ENCODE measurements at places on chromosomes 7 and 10.

DNA sequence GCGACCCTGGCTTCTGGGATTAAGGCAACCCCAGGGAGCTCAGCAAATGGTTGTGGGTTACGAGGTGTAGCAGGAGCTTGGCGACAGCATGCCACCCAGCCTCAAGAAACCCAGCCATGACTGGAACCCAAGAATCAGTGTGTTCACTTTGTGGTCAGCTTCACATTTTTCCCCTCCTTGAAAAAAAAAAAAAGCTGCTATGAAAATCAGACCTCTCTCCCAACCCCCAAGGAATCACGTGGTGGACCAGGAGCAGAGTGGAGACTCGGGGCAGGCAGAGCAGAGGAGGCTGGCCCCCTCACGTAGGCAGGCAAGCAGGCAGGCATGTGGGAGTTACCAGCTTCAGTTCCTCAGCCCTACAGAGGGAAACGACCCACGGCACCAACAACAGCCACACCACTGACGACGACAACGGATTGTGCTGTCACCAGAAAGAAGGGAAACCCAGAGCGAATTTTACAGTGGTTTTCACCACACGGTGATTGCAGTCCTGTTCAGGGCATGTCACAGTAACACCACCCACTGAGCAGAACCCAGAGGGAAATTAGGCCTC, 203.4 kb downstream of the SLC25A13 start:
- no peak for DNase-seq

DNA sequence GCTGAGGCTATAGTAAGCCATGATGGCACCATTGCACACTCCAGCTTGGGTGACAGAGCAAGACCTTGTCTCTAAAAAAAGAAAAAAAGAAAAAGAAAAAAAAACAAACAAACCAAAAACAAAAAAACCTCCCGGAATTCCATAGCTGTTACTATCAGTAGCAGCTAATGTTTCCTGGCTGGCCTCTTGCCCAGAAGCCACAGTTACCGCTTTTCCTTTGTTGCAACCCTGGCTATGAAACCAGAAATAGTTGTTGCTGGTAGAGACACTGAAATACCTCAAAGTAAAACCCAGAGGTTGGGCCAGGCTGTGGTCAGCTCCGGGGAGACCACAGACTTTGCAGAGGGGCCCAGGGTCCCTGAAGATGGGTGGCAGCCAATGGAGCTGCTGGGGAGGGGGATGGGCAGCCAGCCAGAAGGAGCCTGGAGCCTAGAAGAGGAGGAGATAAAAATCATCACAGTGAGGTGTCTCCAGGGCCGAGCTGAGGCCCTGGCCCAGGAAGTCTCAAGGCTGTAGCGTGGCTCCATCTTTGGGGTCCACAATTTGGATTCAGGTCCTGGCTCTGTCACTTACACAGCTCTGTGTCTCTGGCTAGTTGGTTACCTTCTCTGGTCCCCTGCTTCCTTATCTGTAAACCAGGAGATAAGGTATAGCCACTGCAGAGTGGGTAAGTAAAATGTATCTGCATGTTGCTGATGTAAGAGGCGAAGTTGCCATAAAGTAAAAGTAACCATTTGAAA, 3.4 kb upstream of the CHST12 start:
- peak; percentile 30 for DNase-seq

DNA sequence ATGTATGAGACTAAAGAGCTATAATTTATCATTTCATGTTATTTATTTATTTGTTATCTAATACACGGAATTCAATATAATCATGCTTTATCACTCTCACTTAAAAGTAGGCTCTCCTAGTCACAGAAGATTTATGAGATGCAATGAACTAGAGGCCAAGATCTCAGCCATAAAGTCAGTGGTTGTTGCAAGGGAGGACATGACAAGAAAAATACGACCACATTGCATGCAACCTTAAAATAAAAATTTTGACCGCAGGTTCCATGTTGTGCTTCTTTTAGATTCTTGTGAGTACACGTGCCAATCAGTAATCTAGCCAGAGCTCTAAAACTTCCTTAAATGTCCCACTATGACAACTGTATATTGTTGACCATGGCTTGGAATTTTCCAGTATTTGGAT, 75.9 kb upstream of the SP8 start:
- DNase-seq: no peak

DNA sequence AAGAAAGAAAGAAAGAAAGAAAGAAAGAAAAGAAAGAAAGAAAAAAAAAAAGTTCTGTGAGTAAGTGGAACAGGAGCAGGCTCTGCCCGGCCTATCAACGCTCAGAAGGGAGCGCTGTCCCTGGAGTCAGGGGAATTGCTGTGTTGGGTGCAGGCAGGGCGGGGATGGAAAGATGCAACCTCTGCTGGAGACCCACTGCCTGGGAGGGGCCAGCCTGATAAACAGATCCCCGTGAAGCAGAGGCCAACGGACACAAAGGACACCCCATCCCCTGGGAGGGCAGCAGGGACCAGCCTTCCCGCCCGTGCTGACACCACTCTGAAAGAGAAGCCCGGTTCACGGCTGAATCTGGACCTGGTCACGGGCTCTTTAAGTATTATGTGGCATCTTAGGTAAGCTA, 54.5 kb downstream of the TCERG1L start:
- DNase-seq: no peak

DNA sequence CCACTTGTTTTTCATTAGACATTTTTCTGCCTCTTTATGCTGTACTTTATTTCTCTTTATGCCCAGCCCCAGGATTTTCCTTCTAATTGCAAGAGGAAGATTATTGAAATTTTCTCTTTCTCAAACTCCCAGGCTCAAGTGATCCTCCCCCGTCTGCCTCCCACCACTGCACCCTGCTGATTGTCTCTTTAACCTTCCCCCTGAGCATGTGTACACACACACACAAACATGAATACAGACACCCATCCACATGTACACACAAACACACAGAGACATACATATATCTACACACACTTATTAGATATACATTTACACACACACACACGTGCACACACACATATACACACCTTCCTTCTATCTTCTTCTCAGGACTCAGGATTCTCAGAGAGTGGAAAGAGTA, 37.3 kb upstream of the MAP3K8 start:
- no peak for DNase-seq

DNA sequence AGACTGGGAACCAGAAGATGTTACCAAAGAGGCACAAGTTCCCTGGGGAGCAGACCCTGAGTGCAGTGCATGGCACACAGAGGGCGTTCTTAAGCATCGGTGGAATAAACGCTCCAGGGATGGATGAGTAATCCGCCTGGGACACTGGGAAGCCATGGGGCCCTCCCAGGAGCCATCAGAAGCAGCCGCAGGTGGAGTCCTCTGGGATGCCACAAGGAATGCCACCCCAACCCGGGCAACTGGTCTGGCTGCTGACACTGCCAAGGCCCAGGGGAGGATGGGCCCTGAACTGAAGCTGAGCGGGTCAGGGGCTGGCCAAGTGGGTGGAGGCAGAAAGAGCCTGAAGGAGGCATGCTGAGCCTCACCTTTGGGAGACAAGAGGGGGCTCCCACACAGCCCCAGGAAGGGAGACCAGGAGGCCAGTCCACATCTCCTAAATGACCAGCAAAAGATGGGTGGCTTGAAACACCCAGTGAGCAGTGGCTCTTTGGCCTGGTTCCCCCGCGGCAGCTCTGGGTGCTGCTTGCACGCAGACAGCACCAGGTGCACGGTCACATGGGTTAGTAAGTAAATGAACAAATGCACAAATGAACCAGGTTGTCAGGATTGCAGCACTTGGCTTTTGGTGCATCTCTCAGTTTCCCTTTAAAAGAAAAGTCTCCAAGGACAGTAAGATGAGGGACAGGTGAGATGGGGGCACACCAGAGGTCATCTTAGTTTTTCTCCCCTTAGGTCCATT, 141.3 kb upstream of the ZMIZ1 start:
- no peak for DNase-seq

- DNase-seq: no peak
These were observed 119.9 kb downstream of the ADCYAP1R1 start for GRCh38 chr7:31171984-31172383.

GRCh38 chr10:103507235-103508191, 14.0 kb downstream of the NEURL1 start:
- no peak for DNase-seq

- no peak for DNase-seq
These were observed 131.5 kb upstream of the ACBD5 start for GRCh38 chr10:27372095-27372494.

DNA sequence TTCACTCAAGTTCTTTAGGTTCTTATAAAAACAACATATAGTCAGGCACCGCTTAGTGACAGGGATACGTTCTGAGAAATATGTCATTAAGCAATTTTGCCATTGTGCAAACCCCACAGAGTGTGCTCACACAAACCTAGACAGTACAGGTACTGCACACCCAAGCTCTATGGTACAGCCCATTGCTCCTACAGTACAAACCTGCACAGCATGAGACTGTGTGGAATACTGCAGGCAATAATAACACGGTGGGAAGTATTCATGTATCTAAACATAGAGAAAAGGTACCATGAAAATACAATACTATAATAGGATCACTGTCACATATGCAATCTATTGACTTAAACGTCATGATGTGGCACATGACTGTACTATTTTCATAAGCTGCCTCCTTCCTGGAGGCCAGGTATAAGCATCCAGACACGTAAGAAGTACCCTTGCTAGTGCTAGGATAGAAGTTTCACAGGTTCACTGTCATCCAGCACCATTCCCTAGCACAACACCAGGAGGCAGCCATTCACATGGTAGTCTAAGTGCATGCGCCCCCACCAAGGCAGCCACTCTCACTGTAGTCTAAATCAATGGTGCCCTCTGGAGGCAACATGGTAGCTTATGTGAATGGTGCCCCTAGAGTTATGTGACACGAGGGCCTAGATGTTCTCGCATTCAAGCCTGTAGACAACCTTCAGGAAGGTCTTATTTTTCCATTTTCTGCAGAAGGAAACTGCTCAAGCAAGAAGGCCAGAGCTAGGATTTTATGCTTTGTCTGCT, 98.5 kb downstream of the ARHGAP22 start:
- DNase-seq: peak; percentile 20

GRCh38 chr7:30752979-30753378, 1.0 kb downstream of the INMT start:
- DNase-seq: no peak

GRCh38 chr10:97016728-97017473, 168.9 kb downstream of the SLIT1 start:
- DNase-seq: peak; percentile 72

DNA sequence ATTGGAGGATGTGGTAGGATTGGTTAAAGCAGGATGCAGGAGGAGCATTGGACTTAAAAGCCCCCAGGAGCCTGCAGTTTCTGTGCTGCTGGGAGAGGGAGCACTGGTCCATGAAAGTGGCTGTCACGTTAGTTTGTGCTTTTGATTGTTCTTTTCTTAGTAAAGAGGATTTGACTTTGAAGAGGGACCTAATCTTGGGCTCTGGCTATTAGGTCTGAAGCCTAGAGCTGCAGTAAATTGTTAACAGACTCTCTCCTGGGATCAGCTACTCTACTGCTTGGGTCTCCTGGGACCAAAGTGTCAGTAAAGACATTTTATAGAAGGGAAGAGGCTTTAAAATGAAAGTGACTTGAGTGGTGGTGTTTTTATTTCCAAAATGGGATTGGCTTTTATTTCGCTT, 3.7 kb downstream of the ZFYVE27 start:
- no peak for DNase-seq

GRCh38 chr10:112232670-112233069, 49.1 kb upstream of the GPAM start:
- DNase-seq: no peak

- no peak for DNase-seq
These were observed 109.1 kb downstream of the POU6F2 start for GRCh38 chr7:39086638-39087360.

DNA sequence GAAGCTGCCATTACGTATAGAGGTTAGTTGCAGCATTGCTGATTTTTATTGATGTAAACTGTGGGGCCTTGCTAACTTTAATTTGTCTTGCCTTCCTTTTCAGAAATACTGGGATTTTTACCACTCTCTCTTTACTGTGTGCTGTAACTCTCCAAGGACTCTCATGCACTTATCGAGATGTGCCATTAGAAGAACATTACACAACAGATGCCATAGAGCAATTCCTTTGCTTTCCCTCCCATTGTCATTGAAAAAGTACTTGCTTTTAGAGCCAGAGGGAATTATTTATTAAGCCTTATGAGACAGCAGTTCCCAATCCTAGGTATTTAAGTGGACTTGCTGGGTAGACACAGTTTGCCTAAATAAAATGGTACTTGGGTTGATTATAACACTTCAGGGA, 51.7 kb downstream of the ASB4 start:
- DNase-seq: no peak

GRCh38 chr10:125296598-125296997, 136.2 kb upstream of the CTBP2 start:
- DNase-seq: no peak

- DNase-seq: no peak
These were observed 108.8 kb downstream of the GLRX3 start for GRCh38 chr10:130244928-130245495.

GRCh38 chr10:87928996-87929395, 65.6 kb downstream of the PTEN start:
- DNase-seq: no peak

DNA sequence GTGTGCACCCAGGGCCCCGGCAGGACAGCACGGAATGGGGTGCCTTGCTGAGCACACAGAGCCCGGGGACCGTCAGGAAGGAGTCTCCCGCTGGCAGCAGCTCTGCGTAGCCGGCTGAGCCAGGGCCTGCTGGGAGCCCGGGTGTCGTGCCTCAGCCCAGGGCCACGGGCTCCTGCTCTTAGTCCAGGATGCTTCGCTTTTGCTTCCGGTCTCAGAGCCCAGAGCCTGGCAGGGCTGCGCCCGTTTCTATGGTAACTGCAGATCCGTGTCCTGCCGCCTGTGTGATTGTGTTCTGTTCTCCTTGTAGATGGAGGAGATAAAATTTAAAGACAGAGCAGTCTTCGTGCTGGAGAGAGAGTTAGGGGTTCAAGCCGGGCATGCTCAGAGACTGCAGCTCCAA, 53.7 kb upstream of the DPYSL4 start:
- DNase-seq: no peak

GRCh38 chr7:55512635-55513191, 59.6 kb downstream of the VOPP1 start:
- DNase-seq: no peak

GRCh38 chr10:98374217-98374985, 40.6 kb downstream of the PYROXD2 start:
- DNase-seq: no peak

DNA sequence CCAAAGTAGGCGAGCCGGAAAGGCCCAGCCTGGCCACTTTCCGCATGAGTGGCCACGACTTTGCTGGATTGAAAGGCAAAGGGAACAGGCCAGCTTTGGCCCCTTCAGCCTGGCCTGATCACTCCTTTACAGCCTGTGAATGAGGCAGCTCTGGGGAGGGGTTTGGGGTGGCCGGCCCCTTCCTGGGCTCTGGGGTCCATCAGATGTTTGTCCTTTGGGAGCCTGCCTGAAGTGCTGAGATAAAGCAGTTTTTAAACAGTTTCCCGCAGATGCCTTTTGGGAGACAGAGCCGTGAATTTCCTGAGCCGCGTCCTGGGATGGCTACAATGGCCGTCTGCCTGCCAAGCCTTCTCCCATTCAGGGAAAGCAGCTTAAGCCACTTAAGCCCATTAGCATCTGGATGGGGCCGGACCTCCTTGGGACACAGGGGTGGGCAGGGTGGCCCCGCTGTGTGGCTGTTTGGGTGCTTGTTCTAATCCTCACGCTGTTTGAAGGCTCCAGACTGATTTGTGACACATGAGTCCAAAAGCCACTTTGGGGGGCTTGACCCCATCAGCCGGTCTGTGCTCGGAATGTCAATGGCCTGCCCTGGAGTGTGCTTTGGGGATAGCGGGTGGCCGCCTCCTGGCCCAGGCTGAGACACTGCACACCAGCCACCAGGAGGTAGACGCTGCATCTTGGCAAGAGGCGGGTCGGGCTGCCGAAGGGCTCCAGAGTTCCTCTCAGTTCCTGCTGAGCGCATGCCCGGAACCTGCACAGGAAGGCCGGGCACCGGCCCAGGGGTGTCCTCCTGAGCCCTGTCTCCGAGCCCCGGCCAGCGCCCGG, 38.9 kb downstream of the NKX6-2 start:
- no peak for DNase-seq

Data from stimulated activated naive CD8-positive, alpha-beta T cell treated with anti-CD3 and anti-CD28 coated beads, Interleukin-15, Interleukin-2, amounts not matched to agents 100 U/mL and 50 U/mL, for 24 hours (primary cell).